Activated CD4-positive, alpha-beta T cell treated with anti-CD3 and anti-CD28 coated beads, Interleukin-10, Interleukin-2, amounts not matched to agents 100 ng/mL and 50 ng/mL, durations not matched to agents 16 hours and 8 hours (primary cell): ENCODE measurements at places on chromosomes 6 and 20.

- no peak for DNase-seq
These were observed 457.6 kb downstream of the UTRN start for GRCh38 chr6:144742779-144743178.

GRCh38 chr20:51462566-51463276 lies 79.8 kb downstream of the NFATC2 start:
- no peak for DNase-seq

- DNase-seq, result no peak
These were observed 13.4 kb upstream of the FAM50B start for GRCh38 chr6:3835785-3836184.

DNA sequence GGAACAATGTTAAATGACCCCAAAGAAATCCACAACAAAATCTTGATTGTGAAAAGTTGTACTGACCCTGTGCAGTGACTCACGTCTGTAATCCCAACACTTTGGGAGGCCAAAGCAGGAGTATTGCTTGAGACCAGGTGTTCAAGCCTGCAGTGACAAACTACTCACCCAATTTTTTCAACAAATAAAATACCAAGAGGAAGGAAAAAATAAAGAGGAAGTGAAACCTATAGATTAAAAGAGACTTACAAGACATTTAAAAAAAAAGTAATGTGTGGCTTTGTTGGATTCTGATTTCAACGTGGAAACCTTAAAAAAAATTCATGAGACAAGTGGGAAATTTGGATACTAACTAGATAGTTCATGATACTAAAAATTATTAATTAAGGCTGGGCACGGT lies 31.9 kb downstream of the GINS1 start:
- DNase-seq, result no peak

GRCh38 chr6:84019842-84020211 lies 13.7 kb upstream of the MRAP2 start:
- DNase-seq, result no peak

GRCh38 chr6:150590446-150590845 lies 9.2 kb upstream of the PLEKHG1 start:
- no peak for DNase-seq

DNA sequence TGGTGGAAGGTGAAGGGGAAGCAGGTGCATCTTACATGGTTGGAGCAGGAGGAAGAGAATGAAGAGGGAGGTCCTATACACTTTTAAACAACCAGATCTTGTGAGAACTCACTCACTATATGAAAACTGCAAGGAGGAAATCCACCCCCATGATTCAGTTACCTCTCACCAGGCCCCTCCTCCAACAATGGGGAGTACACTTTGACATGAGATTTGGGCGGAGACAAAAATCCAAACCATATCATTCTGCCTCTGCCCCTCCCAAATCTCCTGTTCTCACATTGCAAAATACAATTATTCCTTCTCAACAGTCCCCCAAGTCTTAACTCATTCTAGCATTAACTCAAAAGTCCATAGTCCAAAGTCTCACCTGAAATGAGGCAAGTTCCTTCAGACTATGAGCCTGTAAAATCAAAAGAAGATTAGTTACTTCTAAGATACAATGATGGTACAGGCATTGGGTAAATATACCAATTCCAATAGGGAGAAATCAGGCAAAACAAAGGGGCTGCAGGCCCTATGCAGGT lies 60.5 kb downstream of the EDN1 start:
- DNase-seq, result no peak

- no peak for DNase-seq
These were observed 17.4 kb upstream of the CSE1L start for GRCh38 chr20:49028684-49029083.

DNA sequence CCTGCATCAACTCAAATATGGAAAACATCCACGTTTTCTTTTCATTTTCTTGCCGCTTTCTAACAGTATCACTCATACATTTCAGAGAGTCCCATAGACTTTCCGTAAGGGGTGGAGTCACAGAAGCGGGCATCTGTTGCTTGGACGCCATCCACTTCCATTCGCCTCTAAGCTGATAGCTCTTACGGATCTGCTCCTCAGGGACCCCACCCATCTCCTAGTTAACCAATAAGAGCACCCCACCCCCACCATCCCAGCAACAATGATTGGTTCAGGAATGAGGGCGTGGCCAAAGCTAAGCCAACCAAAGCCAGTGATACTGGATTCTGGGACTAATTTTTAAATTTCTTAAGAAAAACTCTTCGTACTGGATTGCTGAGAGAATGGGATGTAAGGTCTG lies 42.4 kb downstream of the SLC2A10 start:
- no peak for DNase-seq
